T follicular helper cell (primary cell): ENCODE measurements at places on chromosomes 16 and 17.

DNA sequence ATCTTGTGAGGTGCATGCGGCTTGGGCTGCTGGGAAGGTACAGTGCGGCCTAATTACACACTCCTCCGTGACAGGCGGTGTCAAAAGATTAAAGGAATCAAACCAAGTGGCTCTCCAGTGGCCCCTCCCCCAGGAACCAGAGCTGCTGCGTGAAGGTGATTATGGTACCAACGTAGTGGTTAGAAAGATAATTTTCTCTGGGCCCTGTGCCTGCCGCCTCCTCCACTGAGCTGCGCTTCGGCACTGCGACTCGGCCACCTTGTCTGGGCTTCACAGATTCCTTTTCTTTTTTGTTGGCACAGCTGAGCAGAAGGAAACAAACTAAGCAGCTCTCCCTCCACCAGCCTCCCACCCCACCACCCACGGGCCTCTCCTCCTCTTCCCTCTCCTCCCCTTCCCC lies 113.2 kb upstream of the SDK2 start:
- DNase-seq = no peak

DNA sequence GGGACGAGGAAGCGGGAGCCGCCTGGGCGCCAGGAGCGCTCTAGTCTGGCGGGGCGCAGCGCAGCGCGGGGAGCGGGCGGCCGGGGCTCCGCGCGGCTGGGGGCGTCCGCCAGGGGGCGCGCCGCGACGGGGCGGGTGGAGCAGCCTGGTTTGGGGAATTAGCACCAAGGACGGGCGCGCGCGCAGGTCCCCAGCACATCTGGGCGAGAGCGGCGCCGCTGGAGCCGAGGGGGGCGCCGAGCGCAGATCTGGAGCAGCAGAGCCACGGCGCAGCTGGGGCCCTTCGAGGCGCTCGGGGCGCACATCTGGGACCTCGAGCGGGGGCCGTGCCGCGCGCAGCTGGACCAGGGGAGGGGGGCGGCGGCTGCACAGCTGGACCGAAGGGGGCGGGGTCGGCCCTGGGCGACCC lies at the start of gene NXPH3:
NXPH3 (plus strand) TSS at position 193 of the 409 bp plus-strand sequence. CDS start 349 bp downstream, outside the sequence.
- DNase-seq = peak; percentile 49

DNA sequence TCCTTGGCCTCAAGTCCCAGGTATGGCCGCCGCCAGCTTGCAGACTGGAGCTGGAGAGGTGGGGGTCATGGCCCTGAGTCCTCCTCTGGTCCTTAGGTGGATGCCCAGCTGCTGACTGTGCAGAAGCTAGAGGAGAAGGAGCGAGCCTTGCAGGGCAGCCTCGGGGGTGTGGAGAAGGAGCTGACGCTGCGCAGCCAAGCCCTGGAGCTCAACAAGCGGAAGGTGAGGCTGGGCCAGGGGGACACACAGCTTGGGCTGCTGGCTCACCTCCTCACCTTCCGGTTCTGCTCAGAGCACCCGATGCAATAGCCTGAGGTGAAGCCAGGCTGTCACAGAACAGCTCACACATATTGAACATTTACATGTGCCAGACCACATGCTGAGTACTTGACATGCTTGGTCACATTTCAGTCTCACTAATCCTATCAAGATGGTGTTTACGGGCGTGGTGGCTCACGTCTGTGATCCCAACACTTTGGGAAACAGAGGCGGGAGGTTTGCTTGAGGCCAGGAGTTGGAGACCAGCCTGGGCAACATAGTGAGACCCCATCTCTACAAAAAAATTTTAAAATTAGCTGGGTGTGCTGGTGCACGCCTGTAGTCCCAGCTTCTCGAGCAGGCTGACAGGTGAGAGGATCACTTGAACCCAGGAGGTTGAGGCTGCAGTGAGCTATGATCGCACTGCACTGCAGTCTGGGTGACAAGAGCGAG lies 7.4 kb downstream of the RNF40 start:
- no peak for DNase-seq

GRCh38 chr17:62573480-62574117 lies 53.9 kb upstream of the MRC2 start:
- no peak for DNase-seq

GRCh38 chr17:80565343-80566053 lies 20.9 kb downstream of the RPTOR start:
- DNase-seq = no peak

GRCh38 chr16:82830944-82831343 lies 204.2 kb downstream of the CDH13 start:
- DNase-seq = no peak

DNA sequence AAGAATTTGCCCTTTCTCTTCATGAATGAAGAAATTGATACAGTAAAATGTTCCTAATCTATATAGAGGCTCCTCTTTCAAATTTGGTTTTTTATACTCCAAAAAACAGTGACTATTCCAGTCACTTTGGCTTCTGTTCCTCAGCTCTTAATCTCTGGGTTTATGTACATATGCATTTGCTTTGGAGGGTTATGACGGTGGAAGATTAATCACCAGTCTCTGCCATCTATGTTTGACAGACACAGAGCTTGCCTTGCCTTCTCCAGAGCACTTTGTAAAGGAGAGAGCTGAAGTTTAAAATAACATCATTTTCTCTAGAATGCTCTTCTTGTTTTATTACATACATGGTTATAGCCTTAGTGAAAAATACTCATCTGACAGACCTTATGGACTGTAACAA lies 99.3 kb downstream of the NLK start:
- DNase-seq = no peak

DNA sequence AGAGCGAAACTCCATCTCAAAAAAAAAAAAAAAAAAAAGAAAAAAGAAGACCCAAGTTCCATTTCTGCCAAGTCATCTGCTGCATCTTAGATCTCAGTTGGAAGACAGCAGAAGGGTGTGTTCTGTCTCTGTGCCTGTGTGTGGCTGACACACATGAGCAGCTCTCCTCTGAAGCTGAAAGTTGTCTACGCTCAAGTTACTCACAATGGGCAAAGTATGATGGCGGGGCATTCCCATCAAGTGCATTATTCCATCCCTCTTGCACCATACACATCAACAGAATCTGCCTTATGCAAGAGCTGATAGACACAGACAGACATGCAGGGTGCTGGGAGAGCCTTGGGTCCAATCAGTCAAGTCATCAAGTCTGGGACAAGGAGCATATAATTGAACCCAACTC lies 402.2 kb downstream of the XYLT1 start:
- no peak for DNase-seq

DNA sequence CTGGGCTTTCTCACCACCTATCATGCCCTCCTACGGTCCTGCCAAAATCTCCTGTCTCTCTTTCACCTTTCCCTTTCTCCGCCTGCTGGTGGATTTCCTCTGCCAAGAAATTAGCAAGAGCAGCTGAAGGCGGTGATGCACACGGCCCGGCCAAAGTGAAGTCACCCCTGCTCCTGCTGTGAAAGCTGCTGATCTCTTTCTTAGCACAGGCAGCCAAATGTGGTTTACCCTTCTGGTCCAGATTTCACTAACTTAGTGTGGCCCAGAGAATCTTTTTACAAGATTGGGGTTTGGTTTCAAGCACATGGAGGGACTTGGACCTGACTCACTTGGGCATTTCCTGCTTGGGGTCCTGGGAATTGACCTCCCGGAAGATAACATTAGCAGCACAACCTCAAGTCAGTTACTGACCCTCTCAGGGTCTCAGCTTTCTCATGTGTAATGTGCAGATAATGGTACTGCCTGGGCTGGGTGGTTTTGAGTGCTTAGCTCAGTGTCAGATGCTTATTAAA lies 155.7 kb downstream of the SOCS1 start:
- no peak for DNase-seq

DNA sequence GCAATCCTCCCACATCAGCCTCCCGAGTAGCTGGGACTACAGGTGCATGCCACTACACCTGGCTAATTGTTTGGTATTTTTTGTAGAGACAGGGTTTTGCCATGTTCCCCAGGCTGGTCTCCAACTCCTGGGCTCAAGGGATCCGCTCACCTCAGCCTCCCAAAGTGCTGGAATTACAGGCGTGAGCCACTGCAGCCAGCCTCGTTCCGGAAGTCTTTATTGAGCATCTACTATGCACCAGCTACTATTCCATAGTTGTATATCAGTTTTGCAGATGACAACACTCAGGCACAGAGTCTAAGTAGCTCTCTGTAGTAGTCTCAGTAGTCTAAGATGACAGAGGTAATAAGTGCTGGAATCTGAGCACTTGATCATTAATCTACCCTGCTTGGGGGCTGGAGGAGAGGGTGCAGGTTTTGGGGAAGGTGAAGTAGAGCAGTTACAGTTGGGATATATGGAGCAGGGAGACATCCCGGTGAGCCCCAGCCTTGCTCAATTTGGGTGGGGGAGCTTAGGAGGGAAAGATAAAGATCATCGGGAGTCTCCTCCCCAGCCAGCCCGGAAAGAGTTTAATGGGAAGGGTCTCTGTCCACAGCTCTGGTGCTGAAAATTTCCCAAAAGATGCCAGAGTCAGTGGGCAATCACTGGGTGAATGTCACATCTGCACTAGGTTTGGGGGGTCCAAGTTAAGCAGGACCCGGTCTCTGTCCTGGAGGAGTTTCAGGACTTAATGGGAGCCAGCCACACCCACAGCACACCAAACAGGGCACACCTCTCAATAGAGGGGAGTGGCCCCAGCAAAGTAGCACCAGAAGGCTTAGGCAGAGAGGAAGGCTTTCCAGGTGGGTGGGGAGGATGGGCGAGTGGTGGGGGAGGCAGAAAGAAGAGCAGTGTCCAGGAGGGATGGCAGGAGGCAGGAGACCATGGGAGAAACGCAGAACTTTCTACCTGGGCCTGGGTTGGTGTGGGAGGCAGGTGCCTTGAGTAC lies 1.7 kb downstream of the OTOP3 start:
- DNase-seq = no peak

DNA sequence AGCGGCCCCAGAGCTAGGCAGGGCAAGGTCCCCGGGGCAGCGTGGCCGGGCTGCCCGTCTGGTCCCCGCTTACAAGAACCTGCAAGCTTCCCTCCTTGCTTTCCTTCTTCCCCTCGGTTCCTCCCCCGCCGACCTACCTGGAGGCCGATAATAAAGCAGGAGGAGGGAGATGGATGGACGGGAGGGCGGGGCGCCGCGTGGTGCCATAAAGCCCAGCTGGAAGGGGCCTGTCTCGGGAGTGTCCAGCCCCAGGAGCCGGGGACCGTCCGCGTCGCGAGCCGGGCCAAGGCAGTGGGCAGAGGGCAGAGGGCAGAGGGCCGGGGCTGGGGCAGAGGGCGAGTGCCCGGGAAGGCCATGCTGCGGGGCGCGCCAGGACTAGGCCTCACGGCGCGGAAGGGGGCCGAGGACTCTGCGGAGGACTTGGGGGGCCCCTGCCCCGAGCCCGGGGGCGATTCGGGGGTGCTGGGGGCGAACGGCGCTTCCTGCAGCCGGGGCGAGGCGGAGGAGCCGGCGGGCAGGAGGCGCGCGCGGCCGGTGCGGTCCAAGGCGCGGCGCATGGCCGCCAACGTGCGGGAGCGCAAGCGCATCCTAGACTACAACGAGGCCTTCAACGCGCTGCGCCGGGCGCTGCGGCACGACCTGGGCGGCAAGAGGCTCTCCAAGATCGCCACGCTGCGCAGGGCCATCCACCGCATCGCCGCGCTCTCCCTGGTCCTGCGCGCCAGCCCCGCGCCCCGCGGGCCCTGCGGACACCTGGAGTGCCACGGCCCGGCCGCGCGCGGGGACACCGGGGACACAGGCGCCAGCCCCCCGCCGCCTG lies at the start of gene BHLHA9:
BHLHA9 (plus strand) TSS at position 235 of the 820 bp plus-strand sequence; CDS start at position 355, 120 bp downstream.
- DNase-seq = no peak

- no peak for DNase-seq
Observed at GRCh38 chr17:16383772-16384287, 2.9 kb downstream of the UBB start.

DNA sequence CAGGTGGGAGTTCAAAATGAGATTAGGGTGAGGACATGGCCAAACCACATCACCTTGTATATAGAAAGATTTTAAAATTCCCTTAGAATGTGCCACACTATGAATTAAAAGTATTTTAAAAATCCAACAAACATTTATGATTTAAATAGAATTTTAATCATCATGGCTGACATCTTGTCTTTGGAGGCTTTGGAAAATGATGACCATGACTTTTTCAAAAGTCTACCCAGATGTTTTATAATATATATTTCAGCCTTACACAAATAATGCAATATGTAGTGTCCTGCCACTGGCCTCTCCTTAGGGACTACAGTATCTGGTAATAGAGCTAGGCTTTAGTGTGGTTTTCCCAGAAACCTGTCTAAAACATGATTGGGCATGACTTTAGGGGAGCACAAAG lies 1353.4 kb upstream of the GOT2 start:
- DNase-seq = no peak

- DNase-seq = no peak
Observed at GRCh38 chr17:38563362-38564253, 42.1 kb downstream of the SRCIN1 start.

DNA sequence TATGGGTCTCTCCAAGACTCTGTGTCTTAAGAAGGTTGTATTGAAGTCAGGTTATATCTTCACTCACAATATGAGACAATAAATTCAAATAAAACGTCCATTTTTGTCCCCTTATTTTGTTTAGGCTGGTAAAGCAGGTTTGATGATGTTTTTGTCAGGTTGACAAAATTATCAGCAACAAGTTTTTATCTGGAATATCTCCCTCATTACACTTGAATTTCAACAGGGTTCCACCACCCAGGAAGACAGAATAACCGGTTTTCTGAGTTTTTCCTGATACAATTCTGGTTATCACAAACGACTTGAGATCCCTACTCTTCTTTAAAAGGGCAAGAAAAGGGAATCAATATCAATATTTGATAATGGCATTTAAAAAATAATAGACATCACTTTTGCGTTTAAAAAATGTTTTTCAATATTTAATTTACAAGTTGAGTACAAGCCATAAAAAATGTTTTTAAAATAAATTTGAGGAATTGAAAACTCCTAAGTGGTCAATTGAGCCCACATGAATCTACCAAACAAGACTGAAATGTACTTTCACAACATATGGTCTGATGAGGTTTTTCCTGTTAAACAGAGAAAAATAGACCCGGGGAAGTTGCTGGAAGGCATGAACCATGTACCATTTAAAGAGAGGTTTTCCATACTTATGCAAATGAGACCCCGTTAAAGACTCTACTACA lies 1.4 kb upstream of the ATP6V0A1 start:
- no peak for DNase-seq

GRCh38 chr16:31868691-31869167 lies 4.9 kb upstream of the ZNF267 start:
- DNase-seq = peak; percentile 74

DNA sequence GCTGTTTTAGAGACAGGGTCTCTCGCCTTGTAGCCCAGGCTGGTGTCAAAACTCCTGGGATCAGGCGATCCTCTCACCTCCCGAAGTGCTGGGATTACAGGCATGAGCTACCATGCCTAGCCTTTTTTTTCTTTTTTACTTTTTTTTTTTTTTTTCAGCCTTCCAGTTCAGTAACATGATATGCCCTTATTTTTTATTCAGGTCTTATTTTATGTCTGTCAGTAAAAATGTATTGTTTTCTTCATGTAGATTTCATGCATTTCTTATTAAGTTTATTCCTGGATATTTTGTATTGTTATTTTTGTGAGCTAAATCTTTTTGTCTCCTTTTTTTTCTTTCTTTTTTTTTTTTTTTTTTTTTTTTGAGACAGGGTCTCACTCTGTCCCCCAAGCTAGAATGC lies 2.7 kb upstream of the FOXN1 start:
- DNase-seq = no peak
